ENCODE measurements at places on chromosomes 3 and 15.
A peak's percentile ranks its signal among the peaks of the same experiment; 100 is the strongest.

DNA sequence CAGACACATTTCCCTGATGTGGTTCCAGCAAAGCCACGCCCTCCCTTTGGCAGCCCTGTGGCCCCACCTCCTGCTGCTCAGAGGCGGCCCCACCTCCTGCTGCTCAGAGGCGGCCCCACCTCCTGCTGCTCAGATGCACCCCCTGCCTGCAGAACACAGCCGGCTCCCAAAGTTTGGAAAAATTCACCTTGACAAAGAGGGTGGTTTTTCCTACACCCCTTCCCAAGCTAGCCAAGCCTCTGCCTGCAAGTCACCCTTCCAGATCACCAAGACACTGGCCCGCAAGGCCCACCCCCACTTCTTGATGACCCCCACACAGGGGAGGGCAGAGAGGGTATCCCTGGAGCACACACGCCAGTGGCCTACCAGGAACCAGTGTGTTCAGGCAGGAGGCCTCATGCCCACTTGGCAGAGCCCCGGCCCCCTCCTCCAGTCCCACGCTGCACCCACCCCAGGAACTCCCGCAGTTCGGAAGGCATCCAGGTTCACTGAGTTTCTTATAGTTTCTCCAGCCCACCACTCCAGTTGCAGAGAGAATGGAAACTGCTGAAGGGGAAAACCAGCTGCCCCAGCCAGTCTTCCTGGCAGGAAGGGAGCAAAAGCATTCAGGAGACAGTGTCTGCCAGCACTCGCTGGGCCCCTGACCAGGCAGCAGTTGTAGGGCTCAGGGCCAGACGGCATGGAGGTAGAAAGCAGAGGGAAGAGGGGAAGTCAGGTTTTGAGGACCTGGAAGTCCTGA is 2.3 kb upstream of the HAPLN3 start:
- H3K36me3 ChIP-seq: peaks cover 9% of the 10 kb centered on the region
- no peak overlapping the region for H3K4me3 ChIP-seq
- H3K27me3 ChIP-seq: no peaks in the 10 kb centered on the region
- peak; percentile 67 for DNase-seq

GRCh38 chr15:33398555-33398954 is 87.8 kb downstream of the RYR3 start:
- H3K36me3 ChIP-seq: no peaks in the 10 kb centered on the region
- no peak overlapping the region for H3K27ac ChIP-seq
- DNase-seq: no peak
- no peaks in the 10 kb centered on the region for H3K4me1 ChIP-seq

GRCh38 chr3:190345878-190346277 is 23.6 kb upstream of the CLDN1 start:
- H3K27me3 ChIP-seq: no peaks in the 10 kb centered on the region
- H3K27ac ChIP-seq: no peak overlapping the region
- no peak overlapping the region for H3K4me3 ChIP-seq
- no peaks in the 10 kb centered on the region for H3K4me1 ChIP-seq
- H3K36me3 ChIP-seq: no peaks in the 10 kb centered on the region

DNA sequence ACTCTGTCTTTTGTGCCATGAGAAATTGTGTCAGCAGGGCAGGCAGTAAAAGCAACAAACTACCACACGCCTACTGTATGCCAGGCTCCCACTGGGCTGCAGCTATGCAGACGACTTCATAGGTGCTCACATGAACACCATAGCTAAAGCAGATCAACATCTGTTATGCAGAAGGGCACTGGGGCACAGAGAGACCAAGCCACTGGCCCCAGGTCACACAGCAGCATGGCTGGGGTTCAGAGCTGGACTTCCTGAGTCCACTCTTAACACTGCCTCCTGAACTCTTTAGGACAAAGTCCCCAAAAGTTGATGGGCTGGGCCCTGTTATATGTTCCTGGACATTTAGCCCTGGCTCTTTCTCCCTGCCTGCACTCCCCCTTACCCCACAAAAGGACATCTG is 12.4 kb downstream of the TPRA1 start:
- no peaks in the 10 kb centered on the region for H3K27me3 ChIP-seq
- H3K4me1 ChIP-seq: peaks cover 7% of the 10 kb centered on the region
- no peak for DNase-seq
- no peak overlapping the region for H3K27ac ChIP-seq
- H3K36me3 ChIP-seq: peaks cover 3% of the 10 kb centered on the region
- H3K4me3 ChIP-seq: no peak overlapping the region

DNA sequence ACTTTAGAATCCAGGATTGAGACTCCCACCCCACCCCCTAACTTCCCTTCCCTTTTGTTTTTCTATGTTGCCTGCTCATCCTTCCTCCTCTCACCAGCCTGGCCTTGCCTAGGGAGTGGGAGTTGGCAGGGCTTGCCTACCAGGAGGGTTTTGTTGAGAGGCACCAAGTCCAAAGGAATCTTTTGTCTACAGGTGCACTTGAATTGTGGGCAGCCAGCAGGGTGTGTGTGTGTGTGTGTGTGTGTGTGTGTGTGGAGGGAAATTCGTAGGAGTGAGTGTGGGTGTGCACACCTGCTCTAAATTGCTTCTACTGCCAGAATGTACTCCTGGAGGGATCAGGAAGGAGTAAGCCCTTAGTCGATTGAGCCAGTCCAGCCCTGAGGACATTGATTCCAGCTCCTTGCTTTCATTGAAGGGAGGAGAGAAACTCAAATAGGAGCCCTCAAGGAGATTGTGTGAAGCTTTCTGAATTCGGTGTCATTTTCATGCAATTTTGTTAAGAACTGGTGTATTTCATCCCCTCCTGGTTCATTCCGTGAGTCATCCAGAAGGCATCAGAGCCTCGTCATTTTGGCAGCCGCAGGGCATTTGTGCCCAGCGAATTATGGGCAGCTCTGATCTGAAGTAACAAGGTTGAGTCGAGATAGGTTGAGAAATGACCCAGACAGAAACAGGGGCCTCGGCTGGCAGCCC is 112.1 kb downstream of the SLCO3A1 start:
- no peaks in the 10 kb centered on the region for H3K36me3 ChIP-seq
- H3K4me1 ChIP-seq: no peaks in the 10 kb centered on the region
- no peaks in the 10 kb centered on the region for H3K27me3 ChIP-seq
- no peak overlapping the region for H3K27ac ChIP-seq
- no peak for DNase-seq

DNA sequence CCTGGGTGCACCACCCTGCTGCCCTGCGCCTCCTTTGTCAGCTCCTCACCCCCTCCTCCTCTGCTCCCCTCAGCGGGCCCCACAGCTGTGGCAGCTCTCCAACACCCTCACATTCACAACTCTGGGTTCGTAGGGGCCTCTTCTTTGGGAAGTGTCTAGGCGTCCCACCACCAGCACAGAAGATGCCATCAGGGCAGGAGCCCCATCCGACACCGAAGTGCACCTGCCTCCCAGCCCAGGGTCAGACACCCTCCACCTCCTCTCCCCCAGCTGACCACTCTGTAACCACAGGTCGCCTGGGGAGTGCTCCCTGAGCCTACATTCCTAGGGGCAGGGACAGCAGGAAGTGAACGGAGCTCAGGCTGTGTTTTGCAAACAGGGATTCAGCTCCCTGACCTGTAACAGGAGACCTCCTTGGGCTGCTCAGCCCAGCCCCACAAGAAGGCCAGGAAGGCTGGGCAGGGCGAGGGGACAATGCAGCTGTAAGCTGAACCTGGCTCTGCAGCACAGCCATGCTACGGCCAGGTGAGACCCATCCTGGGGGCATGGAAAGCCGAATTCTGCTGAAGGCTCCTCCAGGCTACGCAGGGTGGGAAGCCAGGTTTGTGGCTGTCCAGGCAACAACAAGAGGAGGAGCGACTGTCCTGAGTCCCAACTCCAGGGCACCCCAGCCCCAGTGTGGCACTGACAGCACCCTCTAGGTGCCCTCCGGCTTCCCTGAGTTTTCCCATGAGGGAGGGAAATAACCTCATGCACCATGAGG is 269.0 kb downstream of the GOLGA6L6 start:
- no peak overlapping the region for H3K4me3 ChIP-seq
- no peaks in the 10 kb centered on the region for H3K4me1 ChIP-seq
- no peaks in the 10 kb centered on the region for H3K27me3 ChIP-seq

DNA sequence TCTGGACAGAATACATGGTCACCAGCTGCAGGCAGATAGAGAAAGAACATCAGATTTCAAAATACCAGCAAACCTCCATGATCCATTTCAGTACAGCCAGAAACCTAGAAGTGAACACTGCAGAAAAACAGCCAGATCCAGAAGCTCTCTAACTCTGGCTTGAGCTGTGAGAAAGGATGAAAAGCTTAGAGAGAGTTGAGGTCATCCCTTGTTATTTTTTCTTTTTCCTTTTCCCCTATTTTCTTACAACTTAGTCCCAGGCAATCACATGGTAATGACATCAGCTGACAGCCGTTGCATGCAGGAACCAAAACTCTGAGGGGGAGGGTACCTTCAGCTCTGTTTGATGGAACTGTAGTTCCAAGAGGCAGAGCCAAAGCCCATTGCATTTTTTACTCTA is 113.2 kb downstream of the TCF12 start:
- no peak overlapping the region for H3K4me3 ChIP-seq
- H3K27me3 ChIP-seq: no peaks in the 10 kb centered on the region
- DNase-seq: no peak

DNA sequence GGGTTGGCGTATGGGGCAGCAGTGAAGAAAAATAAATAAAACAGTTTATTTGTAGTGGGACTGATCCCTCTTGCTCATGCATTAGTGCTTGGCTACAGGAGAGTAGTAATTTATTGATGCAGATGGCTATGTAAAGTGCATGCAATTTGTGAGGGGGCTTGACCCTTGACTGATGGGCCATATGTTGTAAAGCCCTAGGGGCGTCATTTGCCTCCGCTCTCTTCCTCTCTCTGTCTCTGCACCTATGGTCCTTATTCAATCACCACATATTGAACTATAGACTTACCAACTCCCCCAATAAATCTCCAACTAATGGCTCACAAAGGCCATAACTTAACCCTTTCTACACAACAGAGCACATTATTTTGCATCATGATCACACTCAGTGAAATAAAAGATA is 227.7 kb downstream of the ROBO2 start:
- no peaks in the 10 kb centered on the region for H3K27me3 ChIP-seq
- no peak overlapping the region for H3K27ac ChIP-seq
- no peak overlapping the region for H3K4me3 ChIP-seq
- no peak for DNase-seq

All from CD4-positive, CD25-positive, alpha-beta regulatory T cell (primary cell).